ENCODE measurements at places on chromosomes 2 and 18.

GRCh38 chr2:59584958-59585357, 968.5 kb downstream of the BCL11A start:
- peak; percentile 3 for DNase-seq

- no peak for DNase-seq
Observed at GRCh38 chr2:154343282-154343681, 355.2 kb upstream of the KCNJ3 start.

DNA sequence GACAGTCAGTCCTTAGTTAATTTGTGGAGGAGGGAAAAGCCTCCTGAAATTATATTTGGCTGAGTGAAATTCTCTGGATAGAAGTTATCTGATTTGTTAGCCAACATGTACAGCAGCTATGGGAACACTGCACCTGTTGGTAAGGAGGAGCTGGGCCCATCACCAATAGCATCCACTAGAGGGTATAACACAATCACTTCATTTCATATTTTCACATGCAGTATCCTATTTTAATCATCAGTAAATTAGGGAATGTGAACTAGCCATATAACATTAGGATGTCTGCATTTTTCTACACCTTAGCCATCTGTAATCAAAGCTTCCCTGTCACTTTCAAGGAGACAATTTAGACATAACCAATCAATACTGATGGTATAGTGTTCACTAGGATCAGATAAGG, 818.4 kb upstream of the CDH2 start:
- DNase-seq = no peak

- no peak for DNase-seq
Observed at GRCh38 chr2:73776381-73776780, 3.5 kb downstream of the DUSP11 start.

GRCh38 chr2:62660087-62660486, 45.4 kb upstream of the EHBP1 start:
- no peak for DNase-seq

DNA sequence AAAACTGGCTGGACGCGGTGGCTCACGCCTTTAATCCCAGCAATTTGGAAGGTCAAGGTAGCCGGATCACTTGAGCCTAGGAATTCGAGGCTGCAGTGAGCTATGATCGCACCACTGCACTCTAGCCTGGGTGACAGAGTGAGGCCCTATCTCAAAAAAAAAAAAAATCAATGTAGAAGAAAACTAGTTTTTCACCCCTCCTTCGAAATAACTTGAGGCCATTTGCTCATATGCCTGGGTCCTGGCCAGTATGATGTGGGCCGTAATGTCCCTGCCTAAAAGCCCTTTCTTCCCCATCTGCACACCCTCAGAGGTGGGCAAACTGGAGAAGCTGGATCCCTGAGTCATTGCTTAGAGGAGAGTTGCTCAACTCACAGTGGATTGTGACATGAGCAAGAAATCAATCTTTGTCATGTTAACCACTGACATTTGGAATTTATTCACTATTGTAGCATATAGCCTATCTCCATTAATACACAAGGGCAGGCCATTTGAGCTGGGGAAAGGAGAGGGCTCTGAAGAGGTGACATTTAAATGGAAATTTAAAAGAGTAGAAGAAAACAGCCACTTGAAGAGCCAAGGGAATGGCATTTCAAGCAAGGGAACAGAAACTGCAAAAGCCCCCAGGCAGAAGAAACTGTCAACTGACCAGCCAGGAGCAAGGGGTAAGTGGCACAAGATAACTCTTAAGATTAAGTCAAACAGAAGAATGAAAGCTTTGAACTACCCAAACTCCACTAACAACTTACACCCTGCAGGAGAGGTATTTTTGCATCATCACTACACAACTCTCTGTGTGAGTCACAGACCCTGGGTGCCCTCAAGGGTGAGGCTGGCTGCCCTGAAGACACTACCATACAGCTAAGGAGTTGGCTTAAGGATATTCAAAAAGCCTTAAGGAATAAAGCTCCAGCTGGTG, 7.6 kb upstream of the METTL21A start:
- no peak for DNase-seq

DNA sequence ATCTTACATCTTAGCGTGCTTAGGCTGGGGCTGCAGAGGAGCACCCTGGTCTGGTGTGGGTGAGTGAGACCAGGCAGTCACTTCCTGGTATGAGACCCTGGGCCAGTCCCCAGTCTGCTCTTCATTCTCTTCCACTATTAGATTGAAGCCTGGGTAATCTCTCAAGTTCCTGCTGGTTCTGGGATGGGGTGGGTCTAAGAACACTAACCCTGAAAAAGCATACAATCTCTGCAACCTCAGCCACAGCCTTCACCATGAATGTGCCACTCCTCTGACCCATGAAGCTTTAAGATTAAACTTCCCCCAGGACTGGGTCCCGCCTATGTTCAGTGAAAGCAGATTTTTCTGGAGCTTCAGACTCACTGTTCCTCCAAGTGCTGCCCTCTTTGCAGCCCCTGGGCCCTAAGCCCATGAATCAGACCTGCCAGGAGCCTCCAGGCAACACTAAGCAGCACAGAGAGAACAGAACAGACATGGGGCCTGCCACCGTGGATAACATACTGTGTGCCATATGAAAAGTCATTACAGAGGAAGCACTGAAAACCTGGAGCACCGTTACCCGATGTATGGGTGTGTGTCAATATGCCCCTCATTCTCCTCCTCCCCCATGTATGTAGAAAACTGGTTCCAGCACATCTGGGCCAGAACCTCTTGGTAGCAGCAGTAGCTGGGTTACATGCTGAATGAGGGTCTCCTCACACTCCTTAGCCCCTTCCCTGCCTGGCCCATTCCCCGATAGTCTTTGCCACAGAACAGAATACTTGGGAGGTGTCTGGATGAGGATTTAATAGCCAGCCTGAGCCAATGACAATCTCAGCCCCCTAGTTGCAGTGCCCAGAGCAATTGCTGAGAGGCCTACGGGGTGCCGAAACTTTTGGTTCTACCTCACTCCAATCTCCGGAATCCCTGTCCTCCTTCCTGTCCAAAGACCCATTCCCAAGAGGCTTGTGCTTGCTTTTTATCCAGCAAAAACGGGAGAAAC, 2.7 kb upstream of the SIX2 start:
- DNase-seq = no peak

DNA sequence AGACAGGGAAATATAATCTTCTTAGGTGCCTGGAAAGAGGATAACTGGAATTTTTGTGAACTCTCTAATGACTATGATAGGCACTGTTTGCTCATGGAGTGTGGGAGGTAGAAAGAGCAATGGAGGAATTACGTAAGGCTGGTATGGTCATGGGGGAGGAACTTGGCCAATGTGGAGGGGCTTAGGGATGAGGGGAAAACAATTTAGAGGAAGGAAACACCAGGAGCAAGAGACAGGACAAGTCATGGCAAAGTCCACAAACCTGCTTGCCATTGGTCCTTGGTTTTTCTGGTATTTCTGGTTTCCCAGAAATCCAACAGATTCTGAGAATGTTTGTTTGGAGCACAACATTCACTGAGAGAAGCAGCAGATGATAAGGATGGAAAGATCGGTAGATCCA, 274.2 kb downstream of the DYSF start:
- DNase-seq = no peak

GRCh38 chr2:235287375-235287733, 206.5 kb upstream of the AGAP1 start:
- no peak for DNase-seq

DNA sequence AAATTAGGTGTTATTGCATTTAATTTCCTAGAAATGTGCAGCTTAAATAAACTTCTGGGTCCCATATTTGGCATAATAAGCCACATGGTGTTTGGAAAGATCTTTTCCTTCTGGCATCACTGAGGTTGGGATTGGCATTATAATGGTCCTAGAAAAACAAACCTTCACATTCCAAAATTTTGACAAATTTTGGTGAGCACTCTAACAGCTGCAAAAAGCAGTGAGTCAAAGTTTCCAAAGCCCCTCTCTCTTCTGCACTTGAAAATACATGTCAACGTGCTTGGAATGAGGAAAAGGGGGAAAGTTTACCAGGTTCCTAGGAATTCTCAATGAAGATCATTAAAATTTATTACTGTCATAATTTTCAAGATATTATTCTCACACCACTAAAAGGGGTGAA, 77.8 kb upstream of the STK17B start:
- peak; percentile 74 for DNase-seq

GRCh38 chr18:11859282-11859830, 8.1 kb downstream of the CHMP1B start:
- no peak for DNase-seq

GRCh38 chr2:227536445-227536844, 62.2 kb upstream of the SCYGR2 start:
- DNase-seq = no peak

- DNase-seq = no peak
Observed at GRCh38 chr2:144362401-144362800, 157.5 kb downstream of the ZEB2 start.

DNA sequence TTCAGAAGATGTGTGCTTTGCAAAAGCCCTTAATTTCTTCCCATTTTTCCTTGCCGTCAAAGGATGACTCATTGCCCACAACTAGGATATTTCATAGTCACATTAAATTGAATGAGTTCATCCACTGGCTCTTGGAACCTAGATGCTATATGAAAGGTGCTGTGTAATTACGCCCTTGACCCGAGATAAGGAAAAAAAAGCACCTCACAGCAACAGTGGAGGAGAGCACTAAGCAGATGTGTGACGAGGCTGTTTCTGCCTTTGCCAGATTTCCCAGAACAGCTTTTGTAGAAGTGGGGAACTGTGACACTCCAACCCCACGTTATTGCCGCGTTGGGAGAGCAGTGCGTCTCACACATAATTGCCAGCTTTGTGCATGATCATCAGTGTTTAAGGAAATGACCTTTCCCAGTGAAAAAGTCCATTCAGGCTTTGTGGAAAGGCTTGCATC, 33.3 kb upstream of the TMEM87B start:
- DNase-seq = no peak

GRCh38 chr2:196565106-196565765, 74.3 kb upstream of the CCDC150 start:
- no peak for DNase-seq

DNA sequence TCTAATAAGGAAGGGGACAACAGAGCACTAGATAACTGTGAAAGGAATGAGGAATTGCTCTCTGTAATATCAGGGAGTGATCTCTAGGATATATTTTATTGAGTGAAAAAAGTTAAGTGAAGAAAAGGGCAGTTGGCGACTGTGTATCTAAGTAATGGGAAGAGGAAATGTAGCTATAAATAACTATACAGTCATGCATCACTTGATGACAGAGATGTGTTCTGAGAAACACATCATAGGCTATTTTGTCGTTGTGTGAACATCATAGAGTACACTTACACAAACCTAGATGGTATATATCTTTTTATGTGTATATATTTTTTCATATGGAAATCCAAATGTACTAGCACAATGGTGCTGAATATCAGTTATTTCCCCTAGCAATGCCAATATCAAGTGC, 329.3 kb downstream of the TXNL1 start:
- DNase-seq = no peak

- peak; percentile 70 for DNase-seq
Observed at GRCh38 chr2:163735685-163736432, at the start of gene FIGN. Gene FIGN, minus strand, starts transcription at chr2:163736008. Its CDS starts 1,081 bp downstream, at chr2:163734927.

DNA sequence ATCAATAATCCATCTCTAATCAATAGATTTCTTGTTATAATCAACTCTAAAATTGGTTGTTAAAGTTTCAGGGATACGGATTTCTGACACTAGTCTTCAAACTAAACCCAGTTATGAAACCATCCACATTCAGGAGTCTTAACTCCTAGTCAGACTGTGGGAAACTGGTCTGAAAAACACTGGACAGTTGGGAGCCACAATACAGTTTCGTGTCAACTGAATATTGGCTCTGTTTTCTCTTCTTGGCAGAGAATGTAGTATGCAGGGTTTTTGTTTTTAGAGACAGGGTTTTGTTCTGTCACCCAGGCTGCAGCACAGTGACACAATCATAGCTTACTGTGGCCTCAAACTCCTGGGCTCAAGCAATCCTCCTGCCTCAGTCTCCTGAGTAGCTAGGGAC, 123.1 kb downstream of the RTTN start:
- DNase-seq = no peak

- DNase-seq = no peak
Observed at GRCh38 chr18:55672574-55673361, 84.8 kb upstream of the TCF4 start.

DNA sequence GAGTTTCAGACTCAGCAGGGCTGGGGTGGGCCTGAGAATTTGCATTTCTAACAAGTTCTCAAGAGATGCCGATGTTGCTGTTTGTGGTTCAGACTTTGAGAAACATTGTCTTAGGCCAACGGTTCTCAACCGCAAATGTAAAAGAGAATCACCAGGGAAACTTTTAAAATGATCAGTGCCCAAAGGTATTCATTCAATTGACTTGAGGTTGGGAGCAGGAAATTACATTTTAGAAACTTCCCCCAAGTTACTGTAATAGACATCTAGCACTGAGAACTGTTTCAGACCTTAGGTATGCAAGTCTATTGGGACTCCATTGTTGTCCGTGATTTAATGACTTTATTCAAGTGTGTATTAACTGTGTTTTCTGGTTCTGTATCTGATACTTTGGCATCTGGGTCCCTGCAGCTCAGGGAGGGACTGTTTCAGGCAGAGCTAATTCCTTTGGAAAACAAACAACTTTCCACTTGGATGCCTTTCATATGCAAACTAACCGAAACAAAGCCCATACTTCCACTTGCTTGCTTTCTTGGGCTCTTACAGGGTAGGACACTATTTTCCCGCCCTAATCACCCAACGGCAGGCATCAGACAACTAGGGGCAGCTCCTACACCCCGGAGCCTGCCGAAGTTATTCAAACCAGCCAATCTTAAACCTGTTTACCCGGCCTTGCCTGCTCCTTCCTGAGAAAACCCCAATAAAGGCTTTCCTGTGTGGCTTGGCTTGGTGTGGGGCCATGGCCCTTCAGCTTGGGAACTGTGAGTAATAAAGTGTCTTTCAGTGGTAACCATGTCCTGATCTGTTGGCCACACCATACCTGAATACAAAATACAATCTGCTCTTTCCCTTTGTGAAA, 97.6 kb downstream of the POLE4 start:
- DNase-seq = peak; percentile 97

DNA sequence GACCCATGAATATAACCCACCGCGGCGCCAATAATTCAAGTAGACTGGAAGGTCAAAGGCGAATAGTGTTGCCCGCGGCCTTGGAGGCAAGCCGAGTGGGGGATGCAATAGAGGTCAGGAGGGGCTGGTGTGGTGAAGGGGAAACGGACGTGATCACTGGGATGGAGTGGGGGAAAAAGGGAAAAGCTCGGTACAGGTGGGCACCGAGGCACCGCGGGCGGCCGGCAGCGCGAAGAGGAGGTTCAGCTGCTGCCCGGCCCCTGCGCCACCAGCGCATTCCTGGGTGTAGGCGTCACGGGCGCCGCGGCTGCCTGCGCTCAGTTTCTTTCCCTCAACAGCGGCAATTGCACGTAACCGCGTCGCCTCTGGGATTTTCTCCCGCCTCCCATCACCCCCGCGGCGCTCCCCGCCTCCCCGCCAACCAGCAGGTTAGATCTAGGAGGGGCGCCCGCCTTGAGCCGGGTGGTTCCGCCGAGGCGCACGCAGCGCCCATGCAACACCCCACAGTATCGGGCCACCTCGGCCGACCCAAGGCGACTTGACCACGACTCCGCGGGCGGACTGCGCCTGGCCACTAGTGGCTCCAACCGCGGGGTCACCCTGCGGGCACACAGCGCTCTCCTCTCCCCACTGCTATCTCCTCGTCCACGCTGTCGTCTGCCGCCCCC, 1.5 kb downstream of the RND3 start:
- DNase-seq = peak; percentile 85

- no peak for DNase-seq
Observed at GRCh38 chr2:81549646-81550045, 1245.1 kb upstream of the LRRTM1 start.

- DNase-seq = no peak
Observed at GRCh38 chr18:27314996-27315395, 129.9 kb upstream of the CHST9 start.

Measured in SJSA1 (cell line).